Stimulated activated CD4-positive, alpha-beta T cell treated with anti-CD3 and anti-CD28 coated beads, Interleukin-12 subunit alpha, Interleukin-12 subunit beta, amount 100 ng/mL, for 48 hours (primary cell): ENCODE measurements at places on chromosomes 3 and 15.

GRCh38 chr3:52843108-52843865 lies 8.5 kb upstream of the MUSTN1 start:
- no peak for DNase-seq

DNA sequence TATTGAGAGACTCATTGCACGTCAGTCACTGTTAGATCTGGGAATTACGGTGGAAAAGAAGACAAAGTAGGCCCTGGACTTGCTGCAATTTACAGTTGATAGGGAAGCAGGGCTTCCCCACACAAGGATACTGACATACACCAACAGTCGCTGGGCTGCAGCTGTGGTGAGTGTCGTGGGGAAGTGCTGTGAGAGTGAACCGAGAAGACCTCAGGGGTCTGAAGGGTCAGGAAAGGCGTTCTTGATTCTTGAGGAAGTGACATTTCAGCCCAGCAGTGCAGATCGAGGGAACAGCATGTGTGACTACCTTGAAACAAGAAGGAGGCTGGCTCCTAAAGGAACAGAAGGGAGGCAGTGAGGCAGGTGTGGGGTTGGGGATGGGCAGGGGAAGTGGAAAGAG lies 22.5 kb downstream of the MYZAP start:
- DNase-seq = no peak

DNA sequence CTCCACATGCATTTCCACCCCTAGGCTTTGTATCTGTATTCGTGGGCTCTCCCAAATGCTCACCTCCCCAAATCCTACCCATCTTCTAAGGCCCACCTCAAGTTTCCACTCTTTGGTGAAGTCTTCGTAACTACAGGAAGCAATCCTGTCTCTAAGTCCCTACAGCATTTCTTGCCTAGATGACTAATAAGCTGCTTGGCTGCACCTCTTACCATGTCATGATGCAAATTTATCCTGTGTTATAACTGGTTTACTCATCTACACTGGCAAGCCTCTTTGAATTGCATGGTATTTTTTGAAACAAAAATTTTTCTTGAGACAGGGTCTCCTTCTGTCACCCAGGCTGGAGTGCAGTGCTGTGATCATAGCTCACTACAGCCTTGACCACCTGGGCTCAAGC lies 73.3 kb downstream of the SETMAR start:
- no peak for DNase-seq

GRCh38 chr3:143151004-143151731 lies 31.6 kb downstream of the CHST2 start:
- DNase-seq = no peak

DNA sequence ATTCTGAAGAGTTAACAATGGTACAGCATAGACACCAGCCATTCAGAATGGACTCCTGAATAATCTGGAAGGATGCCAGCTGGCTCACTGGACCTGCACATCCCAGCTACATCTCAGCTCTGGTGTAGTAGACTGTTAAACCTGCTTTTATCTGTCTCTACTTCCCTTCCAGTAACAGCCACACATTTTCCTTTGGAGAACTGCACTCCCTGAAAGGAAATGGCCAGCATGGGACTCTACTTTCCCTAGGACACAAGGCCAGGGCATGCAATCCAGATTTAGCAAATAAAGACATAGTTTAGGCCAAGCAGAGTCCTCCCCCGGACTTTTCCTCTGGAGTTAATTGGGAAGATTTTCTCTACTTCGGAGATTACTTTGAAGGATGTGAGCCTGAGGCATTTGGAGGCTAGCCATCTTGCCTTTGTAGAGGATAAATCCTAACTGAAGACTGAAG lies 82.7 kb upstream of the TCF12 start:
- no peak for DNase-seq

DNA sequence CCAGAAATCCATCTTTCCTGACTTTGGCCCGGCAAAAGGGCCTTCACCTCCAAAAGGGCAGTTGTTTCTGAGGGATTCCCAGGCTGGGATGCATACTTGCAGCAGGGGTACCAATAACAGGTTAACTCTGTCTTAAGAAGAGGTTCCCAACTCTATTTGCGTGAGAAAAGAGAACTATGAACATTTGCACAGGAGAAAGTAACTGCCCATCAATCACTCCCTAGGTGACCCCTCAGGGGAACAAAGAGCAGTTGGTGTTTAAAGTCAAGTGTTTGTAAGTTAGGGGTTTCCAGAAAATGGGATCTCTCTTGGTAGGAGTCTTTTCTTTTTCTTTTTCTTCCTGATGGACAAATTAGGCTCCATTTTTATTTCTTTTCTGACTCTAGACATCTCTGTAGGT lies 97.3 kb downstream of the EPHB1 start:
- no peak for DNase-seq

- DNase-seq = no peak
Observed at GRCh38 chr15:64051407-64052259, 5.3 kb upstream of the DAPK2 start.

DNA sequence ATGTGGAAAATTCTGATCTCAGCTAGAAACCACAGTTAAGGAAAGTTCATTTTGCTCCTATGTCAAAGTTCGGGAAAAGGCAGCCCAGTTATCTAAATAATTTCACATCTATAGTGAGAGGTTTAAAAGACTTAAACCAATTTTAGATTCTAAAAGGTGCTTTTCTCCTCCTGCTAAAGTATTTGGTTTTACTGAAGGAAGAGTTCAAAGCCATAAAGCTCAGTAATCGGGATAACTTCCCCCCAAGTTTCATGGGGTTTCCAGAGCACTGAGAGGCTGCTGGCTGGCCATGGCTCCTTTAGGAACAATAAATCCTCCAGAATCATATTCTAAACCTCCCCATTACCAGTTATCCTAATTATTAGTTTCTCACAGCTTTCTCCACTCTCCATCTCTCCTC lies 38.2 kb downstream of the ZIC4 start:
- no peak for DNase-seq

GRCh38 chr3:116759316-116759715 lies 49.7 kb downstream of the TUSC7 start:
- no peak for DNase-seq

- no peak for DNase-seq
Observed at GRCh38 chr3:107794664-107795443, 272.1 kb downstream of the BBX start.

DNA sequence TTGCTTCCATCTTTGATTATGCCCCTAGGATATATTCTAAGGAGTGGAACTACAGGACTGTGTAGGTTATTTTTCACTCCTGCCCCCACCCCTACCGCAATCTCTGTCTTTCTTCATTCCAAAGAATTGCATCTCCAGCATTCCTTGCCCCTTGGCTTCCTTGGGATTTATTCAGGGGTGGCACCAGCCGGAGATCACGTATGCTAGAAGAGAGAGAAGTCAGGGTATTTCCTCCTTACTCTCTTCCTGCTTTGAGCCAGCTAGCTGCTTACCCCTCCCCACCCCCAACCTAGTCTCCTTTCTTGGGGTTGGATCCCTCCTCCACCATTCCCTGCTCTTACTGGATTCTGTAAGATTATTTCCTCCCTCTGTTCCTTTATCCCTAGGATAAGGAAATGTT lies 35.0 kb upstream of the DENND4A start:
- no peak for DNase-seq

DNA sequence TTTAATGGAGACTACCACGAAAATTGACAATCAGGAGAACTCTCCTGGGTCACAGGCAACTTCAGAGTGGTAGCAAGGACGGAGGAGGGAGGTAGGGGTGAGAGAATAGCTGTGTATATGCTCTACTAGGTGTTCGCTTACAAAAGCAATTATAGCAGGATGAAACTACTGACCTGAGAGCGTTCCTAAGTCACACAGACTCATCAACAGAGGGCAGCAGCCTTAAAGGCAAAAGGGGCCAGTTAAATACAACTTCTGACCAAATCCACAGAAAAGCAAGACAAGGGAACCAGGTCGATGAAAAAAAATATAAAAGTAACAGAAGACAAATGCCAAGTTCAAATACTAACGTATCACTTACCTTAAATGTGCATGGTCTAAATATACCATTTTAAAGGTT lies 894.6 kb downstream of the PLOD2 start:
- no peak for DNase-seq

DNA sequence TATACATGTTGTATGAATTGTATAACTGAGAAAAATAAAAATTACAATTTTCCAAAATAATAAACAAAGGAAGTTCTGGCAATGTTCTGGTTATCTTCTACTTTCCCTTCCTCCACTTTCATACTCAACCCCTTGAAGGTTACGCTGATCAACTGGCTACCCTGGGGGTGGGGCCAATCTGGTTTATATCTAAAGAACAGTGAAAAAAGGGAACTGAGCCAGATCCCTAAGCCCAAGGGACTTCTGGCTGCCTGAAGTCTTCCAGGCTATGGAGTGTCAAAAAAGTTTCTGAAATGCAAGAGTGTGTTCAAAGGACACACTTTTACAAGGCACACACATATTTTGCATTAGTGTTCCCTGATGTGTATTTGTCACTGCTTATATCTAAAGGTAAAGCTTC lies 591.9 kb downstream of the ROBO1 start:
- DNase-seq = no peak

DNA sequence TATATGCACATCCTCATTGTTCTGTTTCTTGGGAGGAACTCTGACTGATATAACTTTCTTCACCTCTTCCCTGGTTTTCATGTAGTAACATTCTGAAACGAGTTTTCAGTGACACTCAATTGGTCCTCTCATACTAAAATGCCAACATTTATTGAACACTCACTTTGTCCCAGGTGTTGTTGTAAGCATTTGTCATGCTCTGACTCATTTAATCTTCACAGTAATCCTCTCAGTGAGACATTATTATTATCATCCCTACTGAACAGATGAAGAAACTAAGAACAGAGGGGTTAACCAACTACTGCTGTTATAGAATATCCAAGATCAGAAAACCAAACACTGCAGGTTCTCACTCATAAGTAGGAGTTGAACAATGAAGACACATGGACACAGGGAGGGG lies 94.1 kb upstream of the MRPL3 start:
- DNase-seq = no peak

DNA sequence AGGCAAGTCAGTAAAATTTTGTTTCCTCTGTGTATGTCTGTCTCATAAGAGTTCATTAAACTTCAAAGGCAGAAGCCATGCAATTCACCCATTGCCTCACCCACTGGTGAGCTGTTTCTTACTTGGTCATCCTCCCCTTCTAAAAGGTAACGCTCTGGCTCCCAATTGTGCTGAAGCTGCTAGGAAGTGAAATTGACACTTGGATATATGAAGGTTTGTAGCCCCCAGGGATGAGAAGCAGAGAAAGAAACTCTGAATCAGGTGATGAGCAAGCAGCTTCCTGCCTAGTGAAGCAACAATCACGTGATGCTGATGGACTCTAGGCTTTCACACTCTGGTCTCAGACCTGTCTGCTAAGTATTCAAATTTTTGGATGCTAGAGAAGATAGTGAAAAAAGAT lies 70.7 kb downstream of the CD200R1L start:
- no peak for DNase-seq

DNA sequence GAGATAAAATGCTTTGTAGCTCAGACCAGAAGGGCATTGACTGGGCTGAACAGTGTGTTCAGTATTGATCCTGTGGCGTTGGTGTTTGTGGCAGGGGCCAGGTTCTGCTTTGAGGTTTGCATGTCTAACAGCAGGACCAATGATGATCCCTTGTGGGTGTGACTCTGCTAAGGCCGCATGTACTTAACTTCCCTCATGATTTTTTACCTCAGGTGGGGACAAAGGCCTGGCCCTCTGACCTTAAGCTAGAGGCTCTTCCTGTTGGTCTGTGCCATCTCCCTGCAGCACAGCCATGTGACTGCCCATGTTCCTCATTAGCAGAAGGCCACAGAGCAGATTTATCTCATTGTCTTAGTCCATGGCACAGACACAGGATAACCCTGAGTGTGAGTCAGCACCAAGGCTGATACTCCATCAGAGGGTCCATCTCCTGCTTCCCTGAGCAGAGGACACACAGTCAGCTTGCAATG lies 34.3 kb upstream of the BSN start:
- DNase-seq = no peak

DNA sequence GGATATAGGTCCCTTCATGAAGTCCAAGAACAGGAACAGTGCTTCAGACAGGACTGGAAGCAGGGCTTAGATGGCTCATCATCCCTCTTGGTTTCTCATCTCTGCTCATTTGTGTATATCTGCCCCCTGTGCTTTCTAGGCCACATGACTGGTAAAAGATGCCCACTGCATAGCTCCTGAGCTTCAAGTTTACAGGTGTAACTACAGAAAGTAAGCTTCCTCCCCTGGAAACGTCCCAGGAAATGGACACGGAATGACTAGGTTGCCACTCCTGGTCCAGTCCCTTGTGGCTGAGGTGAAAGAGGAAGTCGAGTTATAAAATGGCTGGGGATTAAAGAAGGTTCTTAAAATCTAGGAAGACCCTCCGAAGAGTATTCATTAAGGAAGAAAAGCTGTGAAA lies 32.5 kb downstream of the MYO5A start:
- DNase-seq = no peak

- no peak for DNase-seq
Observed at GRCh38 chr3:52195291-52195597, 2.7 kb upstream of the ALAS1 start.

DNA sequence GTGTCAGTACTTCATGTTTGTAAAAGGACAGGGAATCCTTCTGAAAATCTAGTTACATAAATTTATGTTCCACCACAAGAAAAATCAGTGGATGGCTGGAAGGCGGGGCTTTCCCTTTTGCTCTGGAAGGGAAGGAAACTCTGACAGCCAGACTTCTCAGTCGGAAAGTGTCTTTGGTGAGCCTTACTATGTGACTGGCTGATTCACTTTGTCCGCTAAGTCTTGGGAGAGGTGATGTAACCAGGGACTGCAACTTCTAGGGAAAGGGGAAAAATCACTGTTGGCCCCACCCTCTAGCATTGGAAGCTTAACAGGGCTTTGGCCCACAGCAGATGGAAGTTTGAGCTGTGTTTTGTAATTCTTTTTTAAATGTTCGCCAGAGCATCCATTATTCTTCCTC lies 281.4 kb upstream of the CTDSPL start:
- no peak for DNase-seq

DNA sequence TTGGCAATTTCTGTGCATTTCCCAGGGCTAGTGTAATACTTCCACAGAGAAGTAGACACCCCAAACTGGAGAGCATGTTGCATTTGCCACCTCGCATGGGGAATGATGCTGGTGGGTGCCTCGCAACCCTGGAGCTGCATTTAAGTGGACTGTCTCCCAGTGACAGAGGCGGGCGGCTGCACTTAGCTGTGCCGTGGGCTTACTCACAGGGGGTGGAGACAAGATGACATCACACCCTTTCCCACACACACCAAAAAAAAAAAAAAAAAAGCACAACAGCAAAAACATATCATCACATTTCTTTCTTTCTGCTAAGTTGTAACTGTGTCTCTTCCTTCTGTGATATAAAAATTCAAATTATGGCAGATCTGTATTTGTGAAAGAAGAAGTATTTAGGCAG lies at the start of gene ABI3BP:
Gene ABI3BP (minus strand): TSS at position 113 of the 400 bp plus-strand sequence. CDS start 37 bp downstream, at position 76.
- no peak for DNase-seq

- DNase-seq = no peak
Observed at GRCh38 chr3:182438398-182438797, 354.9 kb upstream of the ATP11B start.
